Activated gamma-delta T cell treated with Interleukin-2 at 50 U/mL for 16 hours (primary cell): ENCODE measurements at places on chromosomes 13 and 19.
A peak's percentile ranks its signal among the peaks of the same experiment; 100 is the strongest.

- DNase-seq, result no peak
Observed at GRCh38 chr13:28322256-28322905, 172.5 kb downstream of the FLT1 start.

DNA sequence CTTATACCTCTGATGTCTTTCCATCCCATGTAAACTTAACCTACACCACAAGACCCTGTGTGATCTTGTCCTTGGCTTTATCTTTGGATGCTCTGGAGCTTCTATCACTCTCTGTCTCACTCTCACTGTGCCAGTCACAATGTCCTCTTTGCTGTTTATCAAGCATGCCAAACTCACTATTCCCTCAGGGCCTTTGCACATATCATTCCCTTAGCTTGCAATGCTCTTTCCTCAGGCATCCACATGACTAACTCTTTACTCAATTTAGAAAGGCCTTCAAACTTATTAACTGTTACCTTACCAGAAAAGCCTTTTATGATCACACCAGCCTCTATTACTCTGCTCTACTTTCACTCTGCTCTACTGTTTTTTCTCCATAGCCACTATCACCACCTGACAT is 354.1 kb downstream of the RFC3 start:
- no peak for DNase-seq

- DNase-seq, result no peak
Observed at GRCh38 chr13:44107357-44108121, 227.8 kb downstream of the LACC1 start.

- no peak for DNase-seq
Observed at GRCh38 chr19:38888876-38889275, 10.5 kb downstream of the SIRT2 start.

- peak; percentile 72 for DNase-seq
Observed at GRCh38 chr13:19864746-19865309, 1.4 kb upstream of the ZMYM5 start.

GRCh38 chr13:40540328-40541044 is 126.0 kb downstream of the FOXO1 start:
- no peak for DNase-seq

DNA sequence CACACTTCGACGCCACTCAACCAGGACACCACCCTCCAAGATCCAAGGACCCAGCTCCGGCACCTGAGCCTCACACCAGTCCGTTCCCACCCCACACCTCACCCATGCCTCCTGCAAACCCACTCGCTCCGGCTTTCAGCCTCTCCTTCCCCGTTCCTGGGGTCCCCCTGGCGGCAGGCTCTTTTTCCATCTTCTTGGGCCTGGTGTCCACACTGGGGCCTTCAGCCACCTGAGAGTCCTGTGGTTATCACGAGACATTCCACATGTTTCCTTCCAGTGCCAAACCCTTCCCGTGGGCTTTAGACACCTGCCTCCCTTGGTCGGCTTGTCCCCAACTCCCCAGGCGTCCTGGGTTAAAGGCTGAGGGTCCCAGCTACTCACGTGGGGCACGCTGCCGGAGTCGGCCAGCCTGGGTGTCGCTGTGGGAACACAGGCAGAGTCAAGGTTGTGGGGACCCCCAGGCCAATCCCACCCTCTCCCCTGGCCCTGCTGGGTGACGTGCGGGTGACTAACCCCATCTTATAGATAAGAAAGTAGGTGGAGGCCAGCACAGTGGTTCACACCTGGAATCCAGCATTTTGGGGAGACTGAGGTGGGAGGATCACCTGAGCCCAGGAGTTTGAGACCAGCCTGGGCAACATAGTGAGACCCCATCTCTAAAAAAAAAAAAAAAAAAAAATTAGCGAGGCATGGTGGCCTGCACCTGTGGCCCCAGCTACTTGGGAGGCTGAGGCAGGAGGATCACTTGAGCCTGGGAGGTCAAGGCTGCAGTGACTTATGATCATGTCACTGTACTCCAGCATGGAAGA is 1.9 kb downstream of the JSRP1 start:
- DNase-seq, result no peak

GRCh38 chr13:75226733-75227435 is 255.1 kb downstream of the TBC1D4 start:
- DNase-seq, result no peak

DNA sequence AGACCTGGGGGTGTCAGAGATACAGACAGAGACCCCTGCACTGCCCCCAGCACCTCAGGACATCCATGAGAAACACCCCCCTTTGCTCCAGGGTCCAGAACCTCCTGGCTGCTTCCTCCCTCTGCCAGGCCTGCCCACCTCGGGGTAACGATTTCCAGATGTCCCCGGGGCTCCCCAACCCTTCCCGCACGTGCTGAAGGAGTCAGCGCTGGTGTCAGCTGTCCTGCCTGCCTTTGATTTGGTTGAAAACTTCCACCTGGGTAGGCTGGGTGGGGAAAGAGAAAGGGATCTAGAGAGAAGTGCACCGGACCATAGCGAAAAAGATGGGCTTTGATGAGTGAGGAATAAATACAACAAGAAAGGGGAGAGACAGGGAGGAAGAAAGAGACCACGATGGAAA is 1.5 kb upstream of the CGB7 start:
- no peak for DNase-seq

DNA sequence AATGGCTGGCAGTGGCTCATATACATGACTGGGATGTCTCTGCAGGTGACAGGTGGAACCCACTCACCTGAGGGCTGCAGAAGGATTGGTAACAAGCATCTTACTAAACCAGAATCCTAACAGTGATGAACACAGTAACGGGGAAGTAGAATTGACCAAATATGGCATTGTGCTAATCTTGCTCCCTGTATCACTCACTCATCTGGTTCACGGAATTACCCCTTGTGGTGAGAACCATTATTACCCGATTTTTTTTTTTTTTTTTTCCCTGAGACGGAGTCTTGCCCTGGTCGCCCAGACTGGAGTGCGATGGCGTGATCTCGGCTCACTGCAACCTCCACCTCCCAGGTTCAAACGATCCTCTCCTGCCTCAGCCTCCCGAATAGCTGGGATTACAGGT is 69.5 kb downstream of the PTPRS start:
- no peak for DNase-seq

DNA sequence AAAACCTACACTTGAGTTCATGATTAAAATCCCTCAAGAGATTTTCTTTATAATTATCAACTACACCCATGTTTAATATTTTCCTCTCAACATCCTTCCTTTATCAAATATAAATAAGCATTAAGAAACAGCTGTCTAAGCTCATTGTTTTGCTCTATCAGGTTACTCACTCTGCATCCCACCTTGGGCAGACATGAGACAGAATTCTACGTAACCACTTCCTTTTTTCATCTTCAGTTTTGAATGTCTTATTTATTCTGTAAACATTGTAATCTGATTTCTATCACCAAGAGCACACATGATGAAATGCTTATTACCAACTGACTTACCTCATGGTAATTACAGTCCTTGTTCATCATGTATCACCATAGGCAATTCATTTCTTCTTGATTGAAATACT is 1256.6 kb upstream of the ATXN8OS start:
- DNase-seq, result no peak

GRCh38 chr19:17309198-17309964 is at the start of gene DDA1:
DDA1 (plus strand) TSS chr19:17309563; CDS start chr19:17309655, 92 bp downstream.
- DNase-seq, result peak; percentile 99

GRCh38 chr13:93039131-93039530 is 187.5 kb upstream of the GPC6 start:
- no peak for DNase-seq

DNA sequence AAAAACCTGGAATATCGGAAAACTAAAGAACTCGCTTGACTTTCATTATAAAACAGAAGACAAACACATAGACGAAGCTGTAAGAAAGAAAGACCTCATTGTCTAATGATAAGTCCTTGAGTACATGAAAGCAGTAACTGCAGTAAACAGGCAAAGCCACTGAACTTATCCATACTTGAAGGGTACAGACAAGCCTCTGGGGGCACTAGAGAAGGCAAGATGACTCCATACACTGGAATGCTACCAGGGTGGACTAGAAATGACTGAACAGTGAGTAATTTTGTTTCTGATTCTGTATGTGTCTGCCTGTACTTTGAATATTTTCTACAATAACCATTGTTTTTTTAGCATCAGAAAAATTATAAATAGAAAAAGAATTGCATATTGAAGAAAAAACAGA is 507.9 kb downstream of the UQCRFS1 start:
- no peak for DNase-seq

GRCh38 chr13:105991622-105992277 is 543.7 kb downstream of the EFNB2 start:
- DNase-seq, result no peak

DNA sequence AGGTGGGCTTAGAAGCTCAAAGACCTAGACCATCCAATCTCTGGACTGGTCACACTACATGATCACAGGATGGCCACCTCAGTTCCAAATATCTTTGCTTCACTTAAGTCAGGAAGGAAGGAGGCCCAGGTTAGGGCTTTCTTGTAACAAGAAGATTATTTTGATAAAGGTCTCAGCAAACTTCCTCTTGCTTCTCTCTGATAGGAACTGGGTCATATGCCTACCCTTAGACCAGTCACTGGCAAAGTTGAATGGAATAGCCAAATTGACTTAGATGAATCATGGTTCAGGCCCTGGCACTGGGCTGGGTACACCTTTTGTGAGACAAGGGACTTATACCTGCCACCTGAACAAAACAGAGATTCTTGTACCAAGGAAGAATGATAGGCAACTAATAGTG is 11.0 kb downstream of the FRY start:
- no peak for DNase-seq

DNA sequence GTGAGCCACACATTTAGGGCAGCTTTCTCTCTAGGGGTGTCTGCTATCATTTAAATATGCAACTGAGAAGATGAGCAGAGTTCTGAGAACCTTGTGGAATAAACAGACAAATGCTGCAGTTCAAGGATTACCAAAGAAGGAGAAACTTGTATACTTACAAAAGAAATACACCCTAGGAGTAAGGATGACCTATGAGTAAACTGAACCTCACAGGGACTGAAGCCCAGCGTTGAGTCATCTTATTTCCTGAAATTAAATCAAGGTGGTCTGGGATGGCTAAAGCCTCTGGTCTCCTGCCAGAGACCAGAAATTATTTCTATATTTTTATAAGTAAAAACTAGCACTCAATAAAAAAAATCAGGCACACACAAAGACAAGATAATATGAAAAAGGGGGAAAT is 40.1 kb downstream of the FAM216B start:
- no peak for DNase-seq

DNA sequence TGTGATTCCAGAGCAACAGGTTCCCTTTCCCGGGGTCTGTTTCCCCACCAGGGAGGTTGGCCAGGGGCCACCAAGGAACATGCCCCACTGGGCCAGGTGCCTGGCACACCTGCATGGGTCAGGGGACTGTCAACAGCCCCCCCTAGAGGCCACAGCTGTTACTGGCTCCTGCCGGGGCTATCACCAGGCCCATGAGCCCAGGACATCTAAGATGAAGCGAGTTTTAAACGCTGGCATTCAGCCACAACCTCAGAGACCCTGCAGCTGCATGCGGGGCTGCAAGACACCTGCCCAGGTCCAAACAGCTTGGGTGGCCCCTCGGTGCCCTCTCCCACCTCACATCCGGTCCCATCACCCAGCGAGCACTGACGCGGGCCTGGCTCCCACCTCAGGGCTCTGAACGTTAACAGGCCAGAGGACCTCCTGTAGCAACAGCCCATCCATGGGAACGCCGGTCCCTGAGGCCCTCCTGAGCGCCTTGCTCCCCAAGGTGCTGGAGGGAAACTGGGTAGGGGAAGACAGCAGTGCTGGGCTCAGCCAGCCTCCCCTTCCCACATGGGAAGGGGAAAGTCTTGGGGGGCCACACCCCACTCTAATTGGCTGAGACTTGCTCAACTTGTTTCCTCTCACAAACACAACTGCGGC is 12.0 kb downstream of the KHSRP start:
- DNase-seq, result peak; percentile 44

GRCh38 chr19:36819130-36819630 is 19.0 kb downstream of the ZNF790 start:
- no peak for DNase-seq
